GM20000 (cell line): ENCODE measurements at places on chromosomes 7 and 10.

- no peak for DNase-seq
Measured at GRCh38 chr10:131513901-131514300, 202.4 kb upstream of the TCERG1L start.

DNA sequence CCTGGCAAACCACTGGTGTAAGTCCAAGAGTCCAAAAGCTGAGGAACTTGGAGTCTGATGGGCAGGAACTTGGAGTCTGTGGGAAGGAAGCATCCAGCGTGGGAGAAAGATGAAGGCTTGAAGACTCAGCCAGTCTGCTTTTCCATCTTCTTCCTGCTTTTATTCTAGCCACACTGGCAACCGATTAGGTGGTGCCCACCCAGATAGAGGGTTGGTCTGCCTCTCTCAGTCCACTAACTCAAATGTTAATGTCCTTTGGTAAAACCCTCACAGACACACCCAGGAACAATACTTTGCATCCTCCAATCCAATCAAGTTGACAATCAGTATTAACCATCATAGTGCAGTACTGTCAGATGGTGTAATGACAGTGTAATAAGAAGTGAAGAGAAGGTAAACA is 119.2 kb downstream of the EPC1 start:
- DNase-seq: no peak

- DNase-seq: no peak
Measured at GRCh38 chr10:85542936-85543730, 823.5 kb downstream of the GRID1 start.

- DNase-seq: no peak
Measured at GRCh38 chr7:106621393-106622132, 39.4 kb downstream of the CCDC71L start.

GRCh38 chr10:10598297-10598696 is 419.4 kb upstream of the CELF2 start:
- peak; percentile 6 for DNase-seq

GRCh38 chr10:124417895-124418725 is 613 bp downstream of the OAT start:
- DNase-seq: peak; percentile 63

- DNase-seq: no peak
Measured at GRCh38 chr7:4657640-4658417, 24.3 kb upstream of the FOXK1 start.

- DNase-seq: no peak
Measured at GRCh38 chr10:113047963-113048781, 98.1 kb downstream of the TCF7L2 start.

- DNase-seq: no peak
Measured at GRCh38 chr7:51587604-51588003, 271.0 kb upstream of the COBL start.

GRCh38 chr7:127347567-127348246 is 44.8 kb downstream of the ZNF800 start:
- DNase-seq: peak; percentile 91

DNA sequence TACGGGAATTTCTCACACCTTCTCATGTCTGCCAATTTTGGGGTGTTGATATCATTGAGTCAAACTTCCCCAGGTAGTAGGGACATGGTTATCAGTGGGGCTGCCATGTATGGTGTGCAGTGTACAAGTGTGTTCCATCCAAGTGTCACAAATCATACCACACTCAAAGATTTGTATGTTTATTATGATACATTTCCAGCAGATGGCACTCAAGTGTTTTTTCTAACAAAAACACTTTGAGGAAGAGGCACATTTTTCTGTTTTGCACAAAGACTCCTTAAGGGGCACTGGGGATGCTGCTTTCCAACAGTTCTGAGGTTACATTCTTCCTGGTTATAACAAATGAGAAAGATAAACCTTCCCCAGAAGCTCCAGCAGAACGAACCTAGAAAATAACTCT is 414.5 kb downstream of the REEP3 start:
- peak; percentile 8 for DNase-seq

DNA sequence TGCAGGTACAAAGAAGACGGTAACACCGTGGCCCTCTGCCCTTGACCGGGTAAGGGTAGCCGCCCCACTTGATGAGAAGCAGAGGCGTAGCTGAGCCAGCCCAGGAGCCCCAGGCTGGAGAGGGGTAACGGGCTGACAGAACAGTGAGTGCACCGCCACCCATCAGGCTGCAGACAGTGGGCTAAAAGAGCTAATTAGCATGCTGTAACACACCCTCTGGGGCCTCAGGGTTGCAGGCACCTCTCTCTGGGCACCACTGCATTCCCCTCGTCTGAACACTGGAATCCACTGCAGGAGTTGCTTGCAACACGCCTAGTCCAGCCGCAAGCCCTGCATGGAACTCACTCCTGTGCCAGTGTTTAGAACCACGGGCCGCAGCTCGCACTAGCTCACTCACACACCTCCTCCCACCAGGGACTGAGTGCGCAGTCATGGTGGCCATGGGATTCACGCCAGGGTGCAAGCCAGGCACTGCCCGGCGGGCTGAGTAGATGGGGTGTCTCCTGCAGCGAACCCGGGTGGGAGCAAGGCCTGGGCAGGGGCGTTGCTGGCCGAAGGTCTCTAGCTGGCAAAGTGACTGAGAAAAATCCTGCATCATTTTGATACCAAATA is 36.1 kb downstream of the AGMO start:
- no peak for DNase-seq

- no peak for DNase-seq
Measured at GRCh38 chr10:124606822-124607221, 137.4 kb downstream of the FAM53B start.

DNA sequence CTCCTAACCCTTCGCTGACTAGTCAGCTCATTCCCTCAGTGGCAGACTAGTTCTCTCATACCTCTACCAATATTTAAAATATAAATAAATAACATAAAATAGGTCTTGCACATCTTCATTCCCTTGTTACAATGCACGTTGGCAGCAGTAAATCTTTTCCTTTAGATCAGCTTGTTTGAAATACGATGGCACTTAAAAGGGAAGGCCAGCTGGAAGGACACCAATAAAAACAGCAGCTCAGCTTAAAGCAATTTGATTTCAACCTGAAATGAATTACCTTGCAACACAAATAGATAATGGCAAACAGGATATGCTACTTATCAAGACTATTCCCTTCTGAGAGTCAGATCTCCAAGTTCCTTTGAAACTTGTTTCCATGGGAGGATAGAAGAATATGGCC is 321.8 kb downstream of the GFRA1 start:
- no peak for DNase-seq

- no peak for DNase-seq
Measured at GRCh38 chr7:27123477-27124053, 7.0 kb downstream of the HOXA4 start.

GRCh38 chr10:22243321-22243720 is 25.5 kb upstream of the EBLN1 start:
- DNase-seq: no peak

GRCh38 chr7:36468370-36469101 is 78.9 kb downstream of the ANLN start:
- no peak for DNase-seq

DNA sequence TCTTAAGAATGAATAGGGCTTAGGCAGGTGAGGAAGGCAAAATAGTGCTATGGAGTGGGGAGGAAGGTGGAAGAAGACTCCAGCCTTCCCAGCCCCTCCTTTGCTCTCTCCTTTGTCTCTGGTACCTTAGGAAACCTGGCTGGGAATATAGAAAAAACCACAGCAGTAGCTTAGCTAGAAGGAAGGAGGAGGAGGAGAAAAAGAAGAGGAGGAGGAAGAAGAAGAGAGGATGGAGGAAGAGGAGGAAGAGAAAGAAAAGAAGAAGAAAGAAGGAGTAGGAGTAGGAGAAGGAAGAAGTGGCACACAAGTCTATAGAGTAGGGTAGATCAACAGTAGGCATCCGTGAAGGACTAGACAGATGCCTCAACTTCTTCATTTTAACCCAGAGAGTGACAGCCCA is 36.5 kb upstream of the FAM180A start:
- DNase-seq: no peak

- DNase-seq: no peak
Measured at GRCh38 chr7:369476-370258, 79.7 kb downstream of the FOXL3 start.

DNA sequence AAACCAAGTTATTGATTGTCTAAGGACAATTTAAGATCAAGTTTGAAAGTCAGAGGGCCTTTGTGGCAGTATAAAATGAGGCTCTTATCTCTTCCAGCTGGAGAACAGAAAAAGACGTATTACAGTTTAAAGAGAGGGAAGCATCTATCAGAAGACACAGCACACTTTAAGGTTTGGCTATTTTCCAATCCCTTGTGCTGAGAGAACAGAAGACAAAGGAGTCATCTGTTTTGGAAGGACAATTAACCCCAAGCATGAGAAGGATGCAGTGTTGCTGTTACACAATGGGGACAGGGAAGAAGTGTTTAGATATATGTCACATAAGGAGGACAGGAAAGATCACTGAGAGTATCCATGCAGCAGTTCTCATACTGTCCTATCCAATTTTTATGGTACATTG is 1224.2 kb upstream of the SORCS1 start:
- DNase-seq: no peak

DNA sequence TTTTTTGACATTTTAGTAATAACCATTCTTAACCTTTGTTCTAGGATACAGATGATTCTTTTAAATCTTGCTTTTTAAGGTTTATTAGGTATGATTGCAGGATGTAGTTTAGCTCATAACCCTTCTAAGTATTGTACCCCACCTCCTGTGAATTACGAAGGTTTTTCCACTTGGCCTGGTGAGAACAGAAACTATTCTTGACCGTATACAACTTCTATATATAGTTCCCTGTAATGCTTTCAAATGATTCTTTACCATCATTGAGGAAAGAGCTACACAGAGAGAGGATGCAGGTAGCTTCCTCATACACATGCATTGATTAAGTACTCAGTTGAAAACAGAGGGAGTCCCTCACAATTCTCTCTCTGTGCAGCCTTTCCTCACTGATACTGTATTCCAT is 86.3 kb downstream of the PALS2 start:
- DNase-seq: peak; percentile 46

DNA sequence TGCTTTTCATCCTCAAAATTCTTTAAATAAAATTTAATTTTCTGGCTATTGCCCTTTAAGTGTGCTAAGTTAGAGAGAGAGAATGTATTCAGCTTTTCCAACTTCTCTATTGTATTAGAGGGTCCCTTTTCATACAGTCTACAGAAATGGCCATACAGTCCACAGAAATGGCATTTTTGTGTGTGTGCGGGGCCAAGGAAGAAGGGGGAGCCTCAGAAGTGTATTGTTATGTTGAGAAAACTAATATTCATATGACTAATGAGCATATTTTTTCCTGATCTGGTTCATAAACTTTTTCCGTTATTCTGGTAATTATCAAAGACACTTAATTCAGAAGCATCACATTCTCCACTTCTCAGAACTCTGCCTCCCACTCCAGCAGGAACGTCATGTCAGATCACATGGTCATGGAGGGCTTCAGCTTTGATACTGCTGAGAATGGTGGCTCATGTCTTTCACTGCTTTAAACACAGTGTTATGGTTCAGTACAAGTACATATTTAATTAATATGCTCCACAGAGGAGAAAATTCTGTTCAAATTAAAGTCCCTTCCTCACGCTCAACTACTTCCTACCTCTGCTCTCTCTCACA is 37.1 kb downstream of the ELMO1 start:
- DNase-seq: no peak

GRCh38 chr10:3780021-3780770 is 4.8 kb downstream of the KLF6 start:
- no peak for DNase-seq

DNA sequence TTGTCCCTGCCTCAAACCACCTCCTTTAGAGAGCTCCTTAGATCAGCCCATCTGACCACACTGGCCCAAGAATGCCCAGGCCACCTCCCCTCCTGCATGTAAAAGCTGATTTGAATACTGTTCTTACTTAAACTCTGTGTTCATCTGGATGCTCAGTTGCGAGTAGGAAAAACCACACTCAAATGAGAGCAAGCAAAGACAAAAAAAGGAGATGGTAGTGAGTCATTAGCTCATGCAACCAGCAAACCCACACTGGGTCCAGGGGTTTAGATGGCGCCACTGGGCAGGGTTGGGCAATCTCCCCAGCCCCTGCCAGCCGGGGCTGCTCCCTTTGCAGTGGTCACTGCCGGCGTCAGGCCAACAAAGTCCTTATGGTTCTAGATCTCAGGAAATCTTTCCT is 32.7 kb downstream of the TSPAN15 start:
- no peak for DNase-seq

DNA sequence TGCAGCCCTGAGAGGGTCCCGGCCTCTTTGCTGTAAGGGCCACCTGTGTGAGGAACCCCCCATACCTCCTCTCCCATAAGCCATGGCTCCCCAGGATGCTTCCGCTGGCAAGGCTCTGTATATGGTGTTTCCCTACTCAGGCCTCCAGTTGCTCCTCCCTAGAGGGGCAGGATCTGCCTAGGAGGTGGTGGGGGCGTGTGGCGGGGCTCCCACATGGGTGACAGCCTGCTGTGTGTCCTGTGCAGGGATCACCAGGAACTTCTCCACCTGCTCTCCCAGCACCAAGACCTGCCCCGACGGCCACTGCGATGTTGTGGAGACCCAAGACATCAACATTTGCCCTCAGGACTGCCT is 25.7 kb upstream of the CSGALNACT2 start:
- no peak for DNase-seq

DNA sequence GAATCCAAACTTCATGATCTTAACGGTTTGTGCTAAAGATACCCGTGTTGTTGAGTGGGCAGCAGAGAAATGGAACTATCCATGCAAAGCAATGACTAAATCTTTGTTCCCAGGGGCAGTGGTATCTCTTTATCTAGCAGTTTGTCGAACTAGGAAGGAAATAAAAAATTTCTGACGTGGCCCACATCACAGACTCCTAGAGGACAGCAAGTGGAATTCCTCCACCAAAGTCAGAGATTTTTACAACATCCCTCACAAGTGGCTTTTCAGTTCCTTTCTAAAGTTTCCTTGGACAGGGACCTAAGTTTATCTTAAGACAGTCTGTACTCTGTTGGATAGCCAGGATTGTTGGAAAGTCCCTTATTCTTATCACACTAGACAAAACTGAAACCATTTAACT is 136.0 kb downstream of the RAPGEF5 start:
- DNase-seq: no peak

DNA sequence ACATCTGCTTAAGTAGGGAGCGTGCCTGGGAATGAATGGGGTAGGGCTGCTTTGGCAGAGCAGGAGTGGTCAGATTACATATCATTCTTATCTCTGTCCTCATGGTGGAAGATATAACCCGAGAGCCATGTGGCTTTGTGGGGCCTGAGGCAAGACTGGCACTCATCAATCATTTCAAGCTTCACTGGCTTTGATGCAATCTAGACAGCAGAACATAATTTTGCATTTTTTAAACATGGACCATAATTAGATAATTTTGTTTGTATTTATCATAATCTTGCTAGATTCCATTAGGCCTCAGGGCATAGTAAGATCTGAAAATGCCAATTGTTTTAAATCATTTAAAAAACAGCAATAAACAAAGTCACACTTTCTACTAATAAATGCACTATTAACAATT is 480.3 kb downstream of the NXPH1 start:
- no peak for DNase-seq

- DNase-seq: peak; percentile 62
Measured at GRCh38 chr7:50331564-50332208, 27.2 kb downstream of the IKZF1 start.
